ENCODE measurements at places on chromosomes 16 and 17.
A peak's percentile ranks its signal among the peaks of the same experiment; 100 is the strongest.

DNA sequence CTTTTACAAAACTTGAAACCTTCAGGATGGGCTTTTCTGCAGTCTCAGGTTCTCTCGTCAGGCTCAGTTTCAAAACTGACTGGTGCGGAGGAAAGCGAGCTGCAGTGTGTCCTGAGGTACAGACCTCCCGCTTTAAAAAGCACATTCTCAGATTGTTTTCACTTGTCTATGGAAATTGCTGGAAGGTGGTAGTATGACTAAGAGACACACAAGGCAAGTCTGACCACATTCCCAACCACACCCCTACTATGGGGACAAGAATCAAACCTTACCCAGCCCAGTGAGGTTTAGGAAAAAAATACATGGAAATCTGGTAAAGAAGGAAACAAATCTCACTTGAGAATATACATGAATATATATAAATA, 18.2 kb downstream of the SRP68 start:
- no peak for DNase-seq

DNA sequence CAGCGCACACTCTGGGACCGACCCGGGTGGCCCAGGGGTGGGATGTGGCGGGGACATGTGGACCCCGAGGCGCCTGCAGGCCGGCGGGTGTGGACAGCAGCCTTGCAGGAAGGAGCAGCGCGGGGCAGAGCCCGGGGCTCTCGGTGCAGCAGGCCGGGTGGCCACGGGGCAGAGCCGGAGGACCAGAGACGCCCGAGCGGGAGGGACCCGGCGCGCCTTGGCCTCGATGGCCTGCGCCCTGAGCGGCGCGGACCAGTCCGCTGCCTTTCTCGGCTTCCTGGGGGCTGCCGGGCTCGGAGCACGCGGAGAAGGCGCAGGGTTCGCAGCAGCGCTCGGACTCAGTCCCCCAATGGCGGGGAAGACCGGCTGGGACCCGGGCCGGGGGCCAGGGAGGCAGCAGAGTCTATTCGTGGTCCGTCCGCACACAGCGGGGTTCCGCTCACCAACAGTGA, 43.4 kb downstream of the OSBPL7 start:
- DNase-seq = no peak

- DNase-seq = no peak
Observed at GRCh38 chr17:30905742-30906100, 317 bp downstream of the TEFM start.

DNA sequence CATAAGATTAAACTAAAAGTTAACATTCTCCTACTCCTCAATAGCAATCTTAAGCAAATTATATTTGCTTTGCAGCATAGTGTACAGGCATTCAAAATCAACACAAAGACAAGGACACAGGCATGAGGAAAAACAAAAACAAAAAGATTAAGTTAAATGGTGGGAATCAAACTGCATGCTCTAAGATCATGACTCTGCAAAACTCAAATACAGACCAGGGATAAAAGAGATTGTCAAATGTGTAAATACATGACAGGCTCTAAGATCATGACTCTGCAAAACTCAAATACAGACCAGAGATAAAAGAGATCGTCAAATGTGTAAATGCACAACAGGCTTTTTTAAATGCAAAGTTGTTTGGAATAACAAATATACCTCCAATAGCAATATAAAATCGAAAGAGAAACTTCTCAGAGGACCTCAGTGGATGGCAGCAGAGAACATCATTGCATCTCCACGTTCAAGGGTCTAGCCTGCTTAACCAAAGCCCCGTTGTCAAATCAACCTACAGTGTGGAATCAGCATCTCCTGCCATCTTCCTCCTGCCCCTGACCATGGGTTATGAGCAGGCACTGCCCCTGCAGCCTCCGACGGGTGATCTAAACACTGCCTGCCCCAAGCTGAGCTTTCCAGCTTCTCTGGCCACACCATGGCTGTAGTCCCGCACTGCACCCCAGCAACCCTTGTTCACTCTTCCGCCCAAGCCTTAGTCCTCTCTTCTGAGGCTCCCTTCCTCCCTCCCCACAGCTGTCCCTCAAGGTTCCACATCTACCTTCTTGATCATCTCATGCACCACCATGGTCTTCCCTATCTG, 446.1 kb downstream of the SOX9 start:
- DNase-seq = no peak

GRCh38 chr16:68190081-68190480, 45.8 kb downstream of the ESRP2 start:
- no peak for DNase-seq

DNA sequence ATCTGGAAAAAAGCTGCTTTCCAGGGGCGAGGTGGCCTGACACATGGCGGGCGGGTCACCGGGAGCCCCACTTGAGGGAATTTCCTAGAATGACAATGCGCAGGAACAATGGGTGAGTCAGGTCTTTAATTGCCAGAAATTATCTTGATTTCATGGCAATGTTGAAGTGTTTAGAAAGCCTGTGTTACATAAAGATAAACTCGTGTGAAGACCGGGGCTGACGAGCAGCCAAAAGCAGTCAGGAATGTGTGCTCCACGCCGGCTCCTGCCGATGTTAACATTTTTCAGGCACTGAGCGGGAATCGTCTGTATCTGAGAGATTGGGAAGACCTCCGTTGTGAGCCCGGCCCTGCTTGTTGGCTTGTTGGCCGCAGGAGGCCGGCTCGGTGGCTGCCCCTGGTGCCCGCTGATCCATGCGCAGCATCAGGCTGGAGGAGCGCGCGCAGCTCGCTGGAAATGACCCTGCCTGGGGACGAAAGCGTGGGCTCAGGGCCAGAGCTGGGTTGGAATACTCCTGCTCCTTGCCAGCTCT, 353.1 kb downstream of the FOXL1 start:
- DNase-seq = peak; percentile 79

GRCh38 chr17:6070430-6070912, 292 bp downstream of the WSCD1 start:
- DNase-seq = peak; percentile 45

DNA sequence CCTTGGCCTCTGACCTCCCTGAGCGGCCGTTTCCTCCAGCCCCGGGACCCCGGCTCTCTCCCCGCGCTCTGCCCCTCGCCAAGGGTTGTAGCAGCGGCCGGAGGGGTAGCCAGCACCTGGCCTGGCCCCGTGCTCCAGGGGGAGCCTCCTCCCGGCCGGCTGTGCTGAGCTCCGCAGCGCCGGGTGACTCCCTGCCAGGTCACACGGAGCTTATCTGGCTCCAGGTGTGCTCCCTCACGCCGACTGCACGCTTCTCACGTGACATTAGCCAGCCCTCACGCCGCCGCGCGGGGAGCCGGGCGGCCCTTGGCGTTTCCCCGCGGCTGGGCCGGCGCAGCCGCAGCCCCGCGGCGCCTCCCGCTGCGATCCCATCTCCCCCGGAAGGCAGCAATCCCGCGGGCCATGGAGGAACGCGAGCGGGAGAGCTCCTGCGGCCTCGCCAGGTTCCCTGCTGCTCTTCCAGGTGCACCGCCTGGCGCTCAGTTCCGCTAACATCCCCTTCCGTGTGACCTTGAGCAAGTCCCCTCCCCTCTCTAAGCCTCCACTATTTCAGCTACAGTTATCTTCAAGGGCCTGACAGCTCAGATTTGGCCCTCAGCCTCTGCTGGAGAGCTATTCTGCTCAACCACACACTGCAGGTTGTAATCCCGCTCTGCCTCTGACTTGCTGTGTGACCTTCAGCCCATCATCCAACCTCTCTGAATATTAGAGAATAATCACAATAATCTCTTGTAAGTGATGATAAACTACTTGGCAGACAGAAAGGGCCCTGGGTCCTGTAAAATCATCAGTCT, 3.4 kb downstream of the MYO18A start:
- peak; percentile 54 for DNase-seq

GRCh38 chr16:11630046-11630767, 38.0 kb upstream of the SNN start:
- no peak for DNase-seq

GRCh38 chr16:72291121-72291520, 119.2 kb upstream of the PMFBP1 start:
- no peak for DNase-seq

DNA sequence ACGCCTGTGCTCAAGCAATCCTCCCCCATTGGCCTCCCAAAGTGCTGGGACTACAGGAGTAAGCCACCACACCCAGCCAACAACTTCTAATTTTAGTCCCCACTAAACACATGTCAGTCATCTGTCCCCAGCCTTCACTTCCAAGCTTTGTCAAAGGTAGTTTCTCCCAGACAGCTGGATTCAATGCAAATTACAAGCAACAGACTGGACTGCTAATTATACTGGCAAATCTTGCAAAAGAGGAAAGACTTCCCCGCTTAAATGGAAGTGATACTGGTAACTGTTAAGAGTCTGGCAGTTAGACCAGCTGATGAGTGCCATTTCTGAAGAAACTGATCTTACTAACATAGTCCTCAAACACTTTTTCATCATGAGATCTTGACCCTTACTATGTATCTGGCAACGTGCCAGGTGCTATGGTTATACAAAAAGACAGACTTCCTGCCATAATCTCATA, 8.2 kb upstream of the GGA2 start:
- DNase-seq = no peak

DNA sequence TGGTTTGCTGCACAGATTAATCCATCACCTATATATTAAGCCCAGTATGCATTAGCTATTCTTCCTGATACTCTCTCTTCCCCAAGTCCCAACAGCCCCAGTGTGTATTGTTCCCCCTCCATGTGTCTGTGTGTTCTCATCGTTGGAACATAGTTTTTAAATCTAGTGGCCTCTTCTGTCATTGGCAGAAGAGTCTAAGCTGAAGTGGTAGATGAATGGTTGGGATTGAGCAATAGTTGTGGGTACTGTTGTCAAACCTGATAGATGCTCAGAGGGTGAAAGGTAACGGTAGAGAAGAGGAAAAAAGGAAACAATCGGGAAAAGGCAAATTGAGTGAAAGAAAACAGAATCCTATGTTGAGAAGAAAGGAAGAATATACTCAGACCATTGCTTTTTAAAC, 29.9 kb downstream of the MAP3K3 start:
- DNase-seq = no peak

- DNase-seq = peak; percentile 71
Observed at GRCh38 chr16:85462714-85463611, 150.2 kb upstream of the GSE1 start.

- no peak for DNase-seq
Observed at GRCh38 chr17:29718446-29719039, 95.8 kb upstream of the CORO6 start.

DNA sequence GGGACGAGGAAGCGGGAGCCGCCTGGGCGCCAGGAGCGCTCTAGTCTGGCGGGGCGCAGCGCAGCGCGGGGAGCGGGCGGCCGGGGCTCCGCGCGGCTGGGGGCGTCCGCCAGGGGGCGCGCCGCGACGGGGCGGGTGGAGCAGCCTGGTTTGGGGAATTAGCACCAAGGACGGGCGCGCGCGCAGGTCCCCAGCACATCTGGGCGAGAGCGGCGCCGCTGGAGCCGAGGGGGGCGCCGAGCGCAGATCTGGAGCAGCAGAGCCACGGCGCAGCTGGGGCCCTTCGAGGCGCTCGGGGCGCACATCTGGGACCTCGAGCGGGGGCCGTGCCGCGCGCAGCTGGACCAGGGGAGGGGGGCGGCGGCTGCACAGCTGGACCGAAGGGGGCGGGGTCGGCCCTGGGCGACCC, at the start of gene NXPH3:
Gene NXPH3 (plus strand): TSS at position 193 of the 409 bp plus-strand sequence. CDS start 349 bp downstream, outside the sequence.
- DNase-seq = peak; percentile 65

- no peak for DNase-seq
Observed at GRCh38 chr17:78986649-78987328, 7.1 kb upstream of the LGALS3BP start.

- DNase-seq = no peak
Observed at GRCh38 chr17:80838311-80839025, 153.2 kb upstream of the CHMP6 start.

DNA sequence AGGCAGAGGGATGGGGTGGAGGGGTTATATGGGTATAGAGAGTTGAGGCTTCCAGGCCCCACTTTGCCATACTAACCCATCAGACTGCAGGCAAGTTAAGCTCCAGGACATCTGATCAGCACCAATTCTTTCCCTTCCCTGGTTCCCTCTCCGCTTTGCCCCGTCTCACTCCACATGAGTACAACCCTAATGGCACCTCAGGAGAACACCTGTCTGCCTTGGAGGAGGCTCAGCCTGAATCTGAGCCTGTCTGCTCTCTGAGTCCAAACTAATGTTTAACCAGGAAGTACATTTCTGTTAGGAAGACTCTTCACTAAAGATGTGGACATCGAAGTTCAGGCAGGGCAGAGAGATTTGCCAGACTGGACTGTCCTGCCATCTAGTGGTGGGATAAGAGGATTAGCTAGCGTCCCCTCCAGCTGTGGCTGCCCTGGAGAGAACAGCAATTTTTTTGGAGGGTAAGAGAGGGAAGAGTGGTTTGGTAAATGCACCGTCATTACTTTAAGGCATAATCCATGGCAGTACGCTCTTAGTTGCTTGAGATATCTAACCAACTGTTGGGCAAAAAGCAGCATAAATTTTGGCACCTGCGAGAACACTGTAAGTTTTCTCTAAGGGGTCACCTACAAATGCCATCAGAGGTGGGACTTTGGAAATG, 29.2 kb upstream of the LRRC75A start:
- peak; percentile 93 for DNase-seq

DNA sequence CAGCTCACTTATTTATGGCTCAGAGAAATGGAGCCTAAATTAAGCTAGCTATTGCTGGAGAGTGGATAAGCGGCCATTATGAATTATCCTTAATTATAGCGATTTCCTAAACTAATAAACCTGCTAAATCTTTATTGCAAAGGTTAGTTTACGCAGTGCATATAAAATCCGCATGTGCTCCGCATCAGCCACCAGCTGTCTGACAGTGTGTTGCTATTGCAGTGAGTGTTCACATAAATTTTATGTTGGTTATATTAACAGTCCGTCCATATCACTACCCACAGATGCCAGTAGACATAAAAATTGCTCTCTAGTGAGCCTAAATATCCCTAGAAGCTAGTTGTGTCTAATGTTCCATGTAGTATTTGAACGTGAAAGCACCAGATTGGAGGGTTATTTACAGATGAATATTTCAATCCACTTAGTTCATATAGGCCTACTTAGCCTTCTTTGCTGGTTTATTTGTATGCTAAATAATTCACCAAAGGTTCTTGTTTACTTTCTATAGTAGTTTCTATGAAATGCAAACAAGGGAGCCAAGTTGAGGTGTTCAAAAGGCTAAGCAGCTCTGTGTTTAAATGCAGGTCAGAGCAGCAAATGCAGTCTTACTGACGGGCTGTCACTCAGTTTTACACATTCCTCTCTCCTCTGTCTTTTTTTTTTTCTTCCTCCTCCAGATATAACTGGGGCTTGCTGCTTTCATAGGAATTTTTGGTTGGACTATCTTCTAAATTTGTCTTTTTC, 219.1 kb downstream of the IRX3 start:
- no peak for DNase-seq

DNA sequence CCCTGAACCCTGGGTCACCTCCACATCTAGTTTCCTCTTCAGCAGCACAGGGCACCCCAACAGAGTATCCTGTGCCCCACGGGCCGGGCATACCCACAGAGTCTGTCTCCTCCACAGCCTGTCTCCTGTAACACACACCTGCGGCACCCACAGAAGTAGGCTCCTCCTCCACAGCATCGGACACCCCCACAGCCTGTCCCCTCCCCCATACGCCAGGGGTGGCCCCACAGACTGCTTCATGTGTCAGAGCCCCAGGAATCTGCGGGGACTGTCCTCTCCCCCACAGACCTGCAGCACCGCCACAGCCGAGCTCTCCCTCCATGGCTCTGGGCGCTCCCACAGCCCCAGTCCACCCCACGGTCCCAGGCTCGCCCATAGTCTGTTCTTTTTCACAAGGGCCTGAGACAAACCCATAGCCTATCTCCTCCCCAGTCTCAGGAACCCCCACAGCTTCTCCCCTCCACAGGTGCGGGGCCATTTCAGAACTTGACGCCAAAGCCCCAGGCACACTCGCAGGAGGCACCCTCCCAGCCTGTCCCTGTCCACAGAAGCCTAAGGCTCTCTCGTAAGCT, 1.4 kb downstream of the KIAA0753 start:
- no peak for DNase-seq

- DNase-seq = no peak
Observed at GRCh38 chr17:49407086-49407485, 7.6 kb downstream of the PHB1 start.
